ENCODE measurements at places on chromosomes 1 and 21. TPM values are rescaled to one million over a fixed set of nuclear protein-coding genes. Genes with fewer than 3 reads are reported as not detected.

DNA sequence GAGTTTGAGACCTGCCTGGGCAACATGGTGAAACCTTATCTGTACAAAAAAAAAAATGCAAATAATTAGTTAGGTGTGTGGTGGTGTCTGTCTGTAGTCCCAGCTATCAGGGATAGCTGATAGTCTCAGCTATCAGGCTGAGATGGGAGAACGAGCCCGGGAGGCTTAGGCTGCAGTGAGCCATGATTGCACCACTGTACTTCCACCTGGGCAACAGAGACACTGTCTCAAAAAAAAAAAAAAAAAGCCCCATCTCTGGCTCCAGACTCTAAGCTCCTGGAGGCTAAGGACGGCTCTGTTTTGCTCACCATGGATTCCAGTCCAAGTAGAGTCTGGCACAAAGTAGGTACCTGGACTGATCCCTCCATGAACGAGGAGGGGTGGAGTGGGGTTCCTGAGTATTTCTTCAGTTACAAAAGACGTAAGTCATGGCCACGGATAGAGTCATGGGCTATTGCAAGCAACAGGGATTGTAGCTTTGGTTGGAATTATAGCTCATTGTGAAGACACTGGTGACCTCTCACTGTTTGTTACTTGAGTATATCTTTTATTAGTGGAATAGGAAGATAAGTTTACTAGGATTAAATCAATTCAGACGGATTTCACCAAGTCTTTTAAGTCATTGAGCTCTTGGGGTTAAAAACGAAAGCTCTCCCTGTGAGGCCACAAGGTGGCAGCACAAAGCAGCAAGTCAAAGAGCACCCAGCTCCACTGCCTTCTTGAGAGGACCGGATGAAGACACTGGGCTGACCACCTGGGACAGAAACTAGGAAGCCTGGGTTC, 35.6 kb upstream of the TMEM61 start:
- peak overlapping the region; percentile 33 for H3K4me3 ChIP-seq
- H3K36me3 ChIP-seq: no peaks in the 10 kb centered on the region
- peaks cover 8% of the 10 kb centered on the region for H3K27me3 ChIP-seq
- H3K4me1 ChIP-seq: peaks cover 20% of the 10 kb centered on the region
- H3K27ac ChIP-seq: no peak overlapping the region

The ELF3 gene
- total RNA-seq: not detected

GRCh38 chr1:16158025-16158424, 2.2 kb upstream of the EPHA2 start:
- H3K4me3 ChIP-seq: no peak overlapping the region
- peaks cover 33% of the 10 kb centered on the region for H3K4me1 ChIP-seq
- no peak for DNase-seq
- H3K36me3 ChIP-seq: peaks cover 13% of the 10 kb centered on the region

GRCh38 chr1:228045871-228046270, 36.6 kb upstream of the ARF1 start:
- peaks cover 8% of the 10 kb centered on the region for H3K27me3 ChIP-seq
- no peak overlapping the region for H3K27ac ChIP-seq
- H3K4me1 ChIP-seq: no peaks in the 10 kb centered on the region
- no peak for DNase-seq
- H3K36me3 ChIP-seq: no peaks in the 10 kb centered on the region

DNA sequence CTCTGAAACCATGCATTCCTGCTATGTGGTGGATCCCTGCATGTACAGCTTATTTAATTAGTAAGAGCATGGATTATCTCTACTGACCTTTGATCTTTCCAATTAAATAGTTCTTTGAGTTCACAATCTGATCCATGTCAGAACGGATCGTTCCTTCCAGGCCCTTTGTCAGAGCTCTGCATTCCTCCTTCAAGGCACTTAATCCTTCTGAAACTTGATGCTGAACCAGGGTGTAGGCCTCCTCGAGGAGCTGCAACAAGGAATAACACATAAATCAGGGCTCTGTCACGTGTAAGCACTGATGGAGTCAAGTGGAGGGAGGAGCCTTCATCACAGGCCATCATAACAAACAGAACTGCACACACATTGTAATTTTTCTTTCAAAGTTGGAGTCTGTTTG, 68.4 kb upstream of the EDEM3 start:
- no peak for DNase-seq
- peaks cover 9% of the 10 kb centered on the region for H3K36me3 ChIP-seq
- H3K4me1 ChIP-seq: peaks cover 34% of the 10 kb centered on the region
- H3K4me3 ChIP-seq: no peak overlapping the region
- H3K27me3 ChIP-seq: peaks cover 3% of the 10 kb centered on the region

DNA sequence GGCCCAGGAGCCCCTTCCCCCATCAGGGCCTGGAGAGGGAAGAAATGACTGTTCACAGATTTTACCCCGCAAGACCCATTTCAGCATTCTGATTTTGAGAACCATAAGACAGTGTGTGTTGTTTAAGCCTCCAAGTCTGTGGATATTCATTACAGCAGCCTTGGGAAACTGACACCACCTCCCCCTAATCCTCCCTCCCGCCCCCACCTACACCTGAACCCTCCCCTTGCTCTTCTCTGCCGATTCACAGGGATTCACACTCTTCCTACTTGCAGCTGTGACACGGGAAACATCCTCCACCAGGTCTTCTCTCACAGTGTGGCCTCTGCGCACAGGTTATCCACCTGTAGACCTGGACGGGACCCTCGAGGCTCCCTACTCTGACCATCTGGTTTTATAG, 50.1 kb downstream of the RIPK4 start:
- no peak overlapping the region for H3K4me3 ChIP-seq
- no peaks in the 10 kb centered on the region for H3K4me1 ChIP-seq
- DNase-seq: no peak
- H3K27ac ChIP-seq: no peak overlapping the region

Measured in HFFc6 (cell line).